Activated T-helper 9 cell treated with anti-CD3 and anti-CD28 coated beads, Interleukin-2, amount 50 U/mL, for 16 hours (primary cell): ENCODE measurements at places on chromosomes 7 and 10.

GRCh38 chr10:129692695-129693094 is 225.7 kb downstream of the MGMT start:
- DNase-seq: no peak

DNA sequence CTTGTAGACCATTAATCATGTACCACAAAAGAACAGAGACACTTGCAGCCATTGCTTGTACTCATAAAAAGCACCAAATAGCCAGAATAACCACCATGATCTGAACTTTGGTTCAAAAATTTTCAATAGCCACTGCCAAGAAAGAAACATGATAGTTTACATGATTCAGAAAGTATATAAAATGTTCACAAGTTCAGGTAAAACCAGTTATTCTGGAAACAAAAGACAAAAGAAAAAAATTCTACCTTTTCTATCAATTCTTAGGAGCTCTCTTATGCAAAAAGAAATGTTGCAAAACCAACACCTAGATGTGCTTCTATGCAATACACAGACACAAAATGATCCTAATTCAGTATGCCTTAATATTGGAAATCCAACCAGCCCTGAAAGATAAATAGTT is 108.7 kb downstream of the PCLO start:
- no peak for DNase-seq

GRCh38 chr7:84829719-84830118 is 357.1 kb downstream of the SEMA3D start:
- DNase-seq: no peak

DNA sequence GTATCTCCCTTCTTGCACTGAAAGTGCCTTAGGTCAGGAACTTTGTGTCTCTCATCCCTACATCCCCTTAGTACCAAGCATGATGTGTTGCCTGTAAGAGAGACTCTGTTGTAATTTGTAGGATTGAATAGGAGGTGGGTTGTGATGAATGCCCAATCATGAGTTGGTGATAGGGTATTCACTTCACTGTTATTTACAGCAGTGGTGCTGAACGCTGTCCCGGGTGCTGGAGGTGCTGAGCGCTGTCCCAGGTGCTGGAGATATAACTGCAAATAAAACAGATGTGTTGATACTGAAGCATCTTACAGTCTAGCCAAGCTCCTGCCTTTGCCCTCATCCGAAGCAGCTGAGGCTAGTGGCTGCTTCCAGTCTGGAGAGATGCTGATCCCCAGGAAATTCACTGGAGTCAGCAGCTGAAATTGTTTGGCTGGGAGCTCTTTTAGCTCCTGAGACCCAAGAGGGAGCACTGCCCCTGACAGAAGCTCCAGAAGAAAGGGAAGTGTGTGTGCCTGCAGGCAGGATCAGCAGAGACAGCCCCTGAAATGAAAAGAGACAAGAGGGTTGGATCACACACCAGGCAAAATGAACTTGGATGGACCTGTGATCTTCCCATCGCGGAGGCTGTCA is 183.4 kb downstream of the SORCS3 start:
- no peak for DNase-seq

DNA sequence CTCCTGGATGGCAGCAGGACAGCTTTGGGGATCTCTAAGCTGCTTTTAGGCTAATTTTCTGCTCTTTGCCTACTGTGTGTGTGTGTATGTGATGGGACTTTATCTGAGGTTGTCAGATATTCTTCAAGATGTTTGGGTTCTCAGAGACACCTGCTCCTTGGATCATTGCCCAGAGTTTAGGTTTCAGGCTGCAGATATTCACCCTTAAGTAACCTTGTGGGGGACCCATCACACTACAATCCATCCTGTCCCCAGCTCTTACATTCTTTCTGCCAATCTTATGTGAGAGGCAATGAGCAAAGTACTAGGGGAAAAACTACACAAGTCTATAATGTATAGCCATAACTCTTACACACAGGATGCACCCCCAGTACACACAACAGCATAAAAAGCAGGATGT is 263.0 kb upstream of the ZWINT start:
- DNase-seq: no peak

- no peak for DNase-seq
These were observed 66.5 kb upstream of the SLC35G1 start for GRCh38 chr10:93827056-93827804.

GRCh38 chr7:43764807-43765491 is 6.5 kb downstream of the BLVRA start:
- no peak for DNase-seq

- DNase-seq: no peak
These were observed 111.8 kb upstream of the GPR141 start for GRCh38 chr7:37571806-37572205.

DNA sequence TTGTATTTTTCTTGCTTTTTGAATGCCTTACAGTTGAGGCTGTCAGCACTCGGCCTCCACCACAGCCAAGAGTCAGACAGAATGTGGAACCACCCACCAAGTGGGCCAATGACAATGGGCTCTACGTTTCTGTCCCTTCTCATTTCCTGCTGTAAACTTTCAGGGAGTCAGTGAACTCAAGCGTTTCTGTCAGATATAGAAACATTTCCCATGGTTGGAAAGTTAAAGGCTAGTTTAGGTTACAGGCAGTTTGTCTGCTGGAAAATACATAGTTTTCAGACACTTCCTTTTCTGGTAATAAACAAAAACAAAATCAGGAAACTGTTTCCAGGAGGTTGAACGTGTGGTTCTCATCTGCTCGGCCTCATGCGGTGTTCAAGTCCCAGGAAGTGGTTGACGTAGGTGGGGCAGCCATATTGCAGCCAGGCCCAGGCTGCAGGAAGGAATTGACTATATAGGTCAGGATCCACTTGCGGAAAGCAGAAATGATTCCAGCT is 245.1 kb downstream of the CAMK1D start:
- DNase-seq: peak; percentile 11

GRCh38 chr7:159099711-159100231 is 44.9 kb downstream of the VIPR2 start:
- no peak for DNase-seq

DNA sequence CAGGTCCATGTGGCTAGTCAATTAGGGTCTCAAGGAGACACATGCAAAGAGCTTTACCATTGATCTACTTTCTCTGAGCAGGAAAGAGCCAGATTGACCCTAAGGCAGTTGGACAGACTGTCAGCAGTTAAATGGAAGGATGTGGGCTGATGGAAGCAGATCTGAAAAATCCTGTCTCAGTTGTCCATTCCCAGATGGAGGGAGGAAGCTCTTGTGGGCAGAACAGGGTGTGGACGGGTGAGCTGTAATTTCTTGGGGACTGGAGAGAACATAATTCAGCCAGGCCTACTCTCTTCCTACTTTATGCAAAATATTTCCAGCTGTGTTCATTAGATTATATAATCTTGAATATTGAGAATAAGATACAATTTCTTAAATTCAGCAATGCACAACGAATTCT is 163.6 kb downstream of the GNAT3 start:
- no peak for DNase-seq

GRCh38 chr10:106378251-106378650 is 786.3 kb downstream of the SORCS1 start:
- no peak for DNase-seq

- no peak for DNase-seq
These were observed 71.3 kb downstream of the PFKFB3 start for GRCh38 chr10:6274040-6274439.

- no peak for DNase-seq
These were observed 75.4 kb downstream of the CALD1 start for GRCh38 chr7:134854816-134855215.

GRCh38 chr10:43230101-43230908 is 36.6 kb downstream of the RASGEF1A start:
- DNase-seq: no peak

- no peak for DNase-seq
These were observed 18.0 kb upstream of the TBXAS1 start for GRCh38 chr7:139811066-139811465.

- DNase-seq: no peak
These were observed 389.0 kb upstream of the PODXL start for GRCh38 chr7:131945313-131945911.

DNA sequence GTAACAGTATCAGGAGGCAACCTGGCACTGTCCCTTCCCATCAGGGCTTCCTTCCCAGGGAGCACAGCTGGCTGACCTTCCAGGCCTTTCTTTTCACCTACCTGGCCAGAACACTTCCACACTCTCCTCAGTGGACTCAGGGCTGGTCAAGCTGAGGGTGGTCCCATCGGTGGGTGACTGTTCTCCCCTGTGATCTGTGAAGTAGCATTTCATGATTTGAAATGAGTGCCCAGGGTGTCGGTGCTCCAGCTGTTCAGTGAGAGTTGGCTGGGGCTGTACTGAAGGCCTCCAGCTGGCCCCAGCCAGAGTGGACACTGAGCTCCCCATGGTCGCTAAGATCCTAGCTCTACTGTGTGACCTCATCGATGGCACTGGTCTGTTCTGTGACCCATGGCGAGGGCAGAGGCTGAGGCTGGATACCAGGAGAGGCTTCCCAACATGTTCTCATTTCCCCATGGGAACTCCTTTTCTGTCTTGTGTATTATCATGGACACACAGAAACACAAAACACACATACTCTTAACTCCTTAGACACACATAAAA is at the start of gene FAM170B:
Gene FAM170B (minus strand): TSS at position 316 of the 543 bp plus-strand sequence. CDS start 103 bp downstream, at position 213.
- no peak for DNase-seq

- no peak for DNase-seq
These were observed 9.0 kb downstream of the ETV1 start for GRCh38 chr7:13980474-13980873.

GRCh38 chr10:82943142-82943541 is 1068.1 kb downstream of the NRG3 start:
- no peak for DNase-seq

DNA sequence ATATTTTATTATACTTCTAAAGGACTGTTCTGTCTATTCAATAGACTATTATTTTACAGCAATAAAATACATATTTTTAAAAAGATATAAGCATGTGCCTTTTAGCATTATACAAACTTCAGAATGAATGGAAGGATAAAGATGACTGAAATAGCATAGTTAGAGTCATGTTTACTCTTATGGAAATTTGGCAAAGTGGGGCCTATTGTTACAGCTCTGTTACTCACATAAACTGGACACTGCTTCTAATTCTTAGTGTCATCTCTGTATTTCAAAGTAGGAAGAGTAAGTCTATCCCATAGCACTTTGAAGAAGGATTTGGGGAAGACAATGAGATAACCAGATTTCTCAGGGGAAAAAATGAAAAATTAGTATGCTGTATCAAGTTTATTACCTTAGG is 168.2 kb downstream of the SKAP2 start:
- DNase-seq: no peak

DNA sequence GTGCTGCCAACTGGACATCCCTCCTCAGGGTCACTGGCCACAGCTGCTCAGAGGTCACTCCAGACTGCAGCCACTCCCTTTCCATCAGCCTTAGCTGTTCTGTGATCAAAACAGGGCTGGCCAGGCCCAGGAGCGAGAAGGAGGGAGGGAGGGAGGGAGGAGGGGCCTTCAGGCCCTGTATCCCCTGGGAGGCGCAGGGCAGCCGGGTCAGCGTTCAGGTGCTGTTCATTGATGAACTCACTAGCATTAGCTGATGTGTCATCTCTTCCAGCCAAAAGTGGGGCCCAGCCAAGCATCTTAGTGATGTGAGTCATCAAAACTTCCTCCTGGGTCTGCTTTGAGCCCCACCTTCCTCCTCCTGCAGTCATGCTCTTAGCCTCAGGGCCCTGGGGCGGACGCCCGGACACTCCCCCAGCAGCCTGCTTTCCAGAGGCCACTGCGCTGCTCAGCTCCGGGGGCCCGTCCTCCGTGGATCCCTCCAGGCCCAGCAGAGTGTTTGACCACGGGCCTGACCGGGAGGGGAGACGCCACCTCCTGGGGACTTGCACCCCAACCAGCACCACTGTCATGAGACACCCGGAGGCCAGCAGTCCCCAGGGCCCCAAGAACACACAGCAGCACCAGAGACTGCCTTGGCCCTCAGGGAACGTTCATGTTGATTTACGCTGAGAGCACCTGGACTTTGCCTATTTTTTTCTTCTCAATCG is 149.2 kb downstream of the PRKAG2 start:
- DNase-seq: peak; percentile 19

- DNase-seq: no peak
These were observed 217.2 kb upstream of the MKLN1 start for GRCh38 chr7:131110297-131111080.

DNA sequence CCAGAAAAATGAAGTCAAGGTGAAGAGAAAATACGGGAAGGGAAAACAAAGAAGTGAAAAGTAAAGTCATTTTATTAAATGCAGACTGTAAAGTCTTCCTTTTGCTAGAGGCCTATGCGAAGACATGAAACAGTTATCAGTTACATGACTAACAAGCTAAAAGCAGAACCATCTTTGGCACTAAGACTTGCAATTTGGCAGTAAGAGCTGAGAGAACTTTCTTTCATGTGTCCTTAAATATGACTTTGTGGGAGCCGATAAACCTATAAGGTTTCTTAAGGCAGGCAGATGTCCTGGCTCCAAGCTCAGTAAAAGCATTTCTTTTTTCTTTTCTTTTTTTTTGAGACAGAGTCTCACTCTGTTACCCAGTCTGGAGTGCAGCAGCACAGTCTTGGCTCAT is 10.4 kb downstream of the ANLN start:
- DNase-seq: no peak

DNA sequence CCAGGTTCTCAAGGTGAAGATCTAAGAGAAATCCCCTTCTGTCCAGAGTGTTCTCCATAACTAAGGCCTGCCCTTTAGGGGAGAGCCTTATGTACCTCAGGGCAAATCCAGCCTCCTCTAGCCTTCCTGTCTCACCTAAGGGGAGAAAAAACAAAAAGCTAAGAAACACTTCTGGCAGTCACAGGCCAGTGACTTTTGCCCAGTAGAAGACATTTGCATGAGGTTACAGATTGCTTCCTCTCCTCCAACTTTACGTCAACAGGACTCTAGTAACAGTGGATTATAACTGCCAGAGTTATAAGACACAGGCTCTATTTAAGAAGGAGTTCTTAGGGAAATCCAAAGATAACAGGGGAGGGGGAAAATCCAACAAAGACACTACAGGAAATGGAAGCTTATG is 15.9 kb upstream of the FAM241B start:
- DNase-seq: no peak

- no peak for DNase-seq
These were observed 29.9 kb downstream of the ZC3HC1 start for GRCh38 chr7:130021105-130021834.

GRCh38 chr10:13422800-13423199 is 74.7 kb upstream of the SEPHS1 start:
- no peak for DNase-seq

DNA sequence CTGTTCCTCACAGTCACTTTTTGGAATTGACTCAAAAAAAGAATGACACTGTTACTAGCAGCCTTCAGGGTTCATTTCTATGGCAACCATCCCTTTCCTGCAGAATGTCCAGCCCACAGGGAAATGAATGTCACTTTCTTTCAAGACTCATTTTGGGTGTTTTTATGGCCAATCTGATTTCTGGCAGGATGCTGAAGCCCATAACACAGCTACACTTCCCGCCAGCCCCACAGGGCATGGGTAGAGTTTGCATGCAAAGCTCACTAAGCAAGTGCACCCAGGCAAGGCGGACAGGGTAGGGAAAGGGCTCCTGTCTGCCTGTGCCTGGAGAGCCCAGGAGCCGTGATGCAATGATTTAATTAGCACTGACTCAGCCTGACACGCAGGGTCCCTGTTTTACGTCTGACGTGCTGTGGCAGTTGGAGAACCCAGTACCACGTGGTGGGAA is 26.1 kb upstream of the GPAM start:
- no peak for DNase-seq

- no peak for DNase-seq
These were observed 358.2 kb downstream of the FGFR2 start for GRCh38 chr10:121240011-121240410.

- no peak for DNase-seq
These were observed 52.8 kb downstream of the NRF1 start for GRCh38 chr7:129664029-129665012.
